ENCODE measurements at places on chromosomes 7 and 10. TPM values are rescaled to one million over a fixed set of nuclear protein-coding genes. Genes with fewer than 3 reads are reported as not detected.
A peak's percentile ranks its signal among the peaks of the same experiment; 100 is the strongest.

DNA sequence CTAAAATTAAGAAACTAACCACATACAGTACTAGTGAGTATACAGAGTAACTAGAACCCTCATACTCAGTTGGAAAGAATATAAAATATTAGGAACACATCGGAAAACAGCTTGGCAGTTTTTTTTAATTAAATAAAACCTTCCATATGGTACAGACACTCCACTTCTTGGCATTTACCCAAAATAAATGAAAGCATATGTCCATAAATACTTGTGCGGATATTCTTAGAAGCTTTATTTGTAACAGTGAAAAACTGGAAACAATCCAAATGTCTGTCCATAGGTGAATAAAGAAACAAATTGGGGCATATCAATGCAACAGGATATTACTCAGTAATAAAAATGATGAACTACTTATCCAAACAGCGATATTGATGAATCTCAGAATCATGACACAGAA, 410.0 kb downstream of the HTR7 start:
- H3K36me3 ChIP-seq = no peaks in the 10 kb centered on the region
- H3K4me1 ChIP-seq = no peaks in the 10 kb centered on the region
- no peak overlapping the region for H3K27ac ChIP-seq
- H3K4me3 ChIP-seq = no peak overlapping the region

DNA sequence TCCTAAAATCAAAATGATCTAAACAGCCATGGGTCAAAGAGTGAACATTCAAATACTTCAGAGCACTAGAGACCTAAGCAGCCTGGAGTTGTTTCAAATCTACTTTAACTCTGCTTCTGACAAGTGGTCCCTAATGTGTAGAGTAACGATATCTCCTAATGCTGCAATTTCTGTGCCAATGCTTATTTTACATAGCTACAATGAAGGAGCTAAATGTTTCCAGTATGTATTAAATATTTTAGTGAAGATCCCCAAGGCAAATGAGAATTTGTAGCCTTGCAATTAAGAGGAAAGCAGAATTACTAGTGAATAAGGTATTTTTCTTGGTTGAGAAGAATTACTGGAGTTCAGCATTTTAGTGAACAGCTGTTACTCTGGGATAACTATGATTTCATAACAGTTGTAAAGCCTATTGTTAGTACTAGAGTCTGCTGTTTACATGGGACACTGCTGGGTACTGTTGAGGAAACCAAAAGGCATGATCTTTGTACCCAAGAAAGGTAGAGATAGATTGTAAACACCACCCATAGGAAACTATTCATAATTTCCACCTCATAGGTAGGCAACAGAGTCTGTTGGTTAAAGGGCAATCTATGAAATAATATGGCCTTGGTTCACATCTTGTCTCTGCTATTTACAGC, 271.9 kb downstream of the PLXDC2 start:
- H3K4me1 ChIP-seq = no peaks in the 10 kb centered on the region
- DNase-seq = no peak
- H3K4me3 ChIP-seq = no peak overlapping the region
- H3K36me3 ChIP-seq = no peaks in the 10 kb centered on the region
- H3K27ac ChIP-seq = no peak overlapping the region
- H3K27me3 ChIP-seq = no peaks in the 10 kb centered on the region

DNA sequence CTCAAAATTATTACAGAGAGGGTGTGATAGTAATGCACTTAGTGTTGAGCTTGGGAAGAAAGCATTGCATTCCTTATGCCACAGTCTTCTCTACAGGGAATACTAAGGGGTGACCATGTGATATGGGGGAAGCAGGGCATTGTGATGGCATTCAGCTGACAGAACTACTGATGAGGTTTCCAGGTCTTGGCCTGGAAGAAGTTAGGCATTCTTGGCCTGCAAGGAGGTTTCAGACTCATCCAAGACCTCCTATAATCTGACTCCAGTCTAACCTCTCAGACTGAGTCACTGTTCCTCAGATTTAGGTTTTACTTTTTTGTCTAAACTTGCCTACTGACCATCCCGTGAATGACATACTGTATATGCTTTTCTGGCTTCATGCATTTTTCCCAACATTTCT, 7.9 kb downstream of the STMP1 start:
- H3K36me3 ChIP-seq = no peaks in the 10 kb centered on the region
- H3K4me3 ChIP-seq = no peak overlapping the region
- H3K4me1 ChIP-seq = no peaks in the 10 kb centered on the region
- H3K27ac ChIP-seq = no peak overlapping the region
- DNase-seq = no peak

- H3K36me3 ChIP-seq = no peaks in the 10 kb centered on the region
- peak overlapping the region; percentile 77 for H3K27ac ChIP-seq
- peaks cover 76% of the 10 kb centered on the region for H3K4me1 ChIP-seq
- no peak for DNase-seq
- H3K27me3 ChIP-seq = no peaks in the 10 kb centered on the region
Measured at GRCh38 chr10:72329290-72330068, 25.2 kb downstream of the DNAJB12 start.

GRCh38 chr10:4283846-4284610, 499.0 kb upstream of the KLF6 start:
- no peaks in the 10 kb centered on the region for H3K4me1 ChIP-seq
- DNase-seq = no peak
- no peaks in the 10 kb centered on the region for H3K27me3 ChIP-seq
- H3K4me3 ChIP-seq = no peak overlapping the region
- no peak overlapping the region for H3K27ac ChIP-seq
- no peaks in the 10 kb centered on the region for H3K36me3 ChIP-seq

GRCh38 chr10:18145652-18146051, 5.4 kb downstream of the CACNB2 start:
- H3K4me1 ChIP-seq = peaks cover 5% of the 10 kb centered on the region
- no peak overlapping the region for H3K4me3 ChIP-seq

DNA sequence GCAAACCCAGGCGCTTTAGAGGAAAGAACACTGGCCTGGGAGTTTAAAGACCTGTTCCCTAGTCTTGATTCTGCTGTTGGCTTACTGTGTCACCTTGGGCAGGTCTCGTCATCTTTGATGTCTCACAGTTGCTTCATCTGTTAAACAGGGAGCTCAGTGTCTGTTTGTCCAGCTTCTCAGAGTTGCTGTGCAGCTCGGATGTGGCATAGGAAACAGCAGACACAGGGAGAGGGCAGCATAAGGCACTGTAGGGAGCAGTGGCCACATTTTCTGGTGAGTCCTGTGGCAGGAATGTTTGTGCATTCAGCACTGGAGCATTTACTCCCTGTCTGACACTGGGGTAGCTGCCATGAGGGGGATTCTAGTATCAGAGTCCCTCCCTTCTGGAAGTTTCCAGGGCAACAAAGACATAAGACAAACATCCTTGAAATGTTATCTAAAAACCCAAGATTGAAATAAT, 2.0 kb downstream of the REPIN1 start:
- no peak overlapping the region for H3K27ac ChIP-seq
- peaks cover 24% of the 10 kb centered on the region for H3K36me3 ChIP-seq
- H3K4me3 ChIP-seq = no peak overlapping the region
- peaks cover 22% of the 10 kb centered on the region for H3K4me1 ChIP-seq
- no peak for DNase-seq
- H3K27me3 ChIP-seq = no peaks in the 10 kb centered on the region

DNA sequence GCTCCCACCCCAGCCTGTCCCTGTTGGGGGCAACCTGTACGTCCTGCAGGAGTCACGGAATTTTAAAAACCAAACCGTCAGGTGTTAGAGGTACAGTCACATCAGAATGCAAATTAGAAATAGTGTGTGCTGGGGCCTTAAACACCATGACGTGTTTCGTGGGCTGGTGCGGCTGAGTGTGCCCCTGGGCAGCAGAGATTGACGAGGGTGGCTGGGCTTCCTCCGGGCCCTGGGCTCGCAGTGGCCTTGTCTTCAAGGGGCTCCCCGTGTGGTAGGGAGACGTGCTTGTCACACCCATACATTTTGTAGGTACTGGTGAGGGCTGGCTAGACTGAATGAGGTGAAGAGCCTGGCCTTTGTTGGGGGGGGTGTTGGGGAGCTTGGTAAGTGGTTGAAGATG, 7.6 kb downstream of the MGMT start:
- no peak overlapping the region for H3K4me3 ChIP-seq
- H3K27me3 ChIP-seq = no peaks in the 10 kb centered on the region
- H3K27ac ChIP-seq = no peak overlapping the region

WDR91 gene
- 17.8 TPM for total RNA-seq

ITPRID1 gene
- total RNA-seq = 0.05 TPM

HOXA4 gene
- 0.25 TPM for total RNA-seq

OR2A42 gene
- not detected for total RNA-seq

NMT2 gene
- total RNA-seq = 7.1 TPM

SRGN gene
- 40.0 TPM for total RNA-seq

RADIL gene
- total RNA-seq = 5.5 TPM
